ENCODE measurements at places on chromosomes 12 and 14. TPM values are rescaled to one million over a fixed set of nuclear protein-coding genes. Genes with fewer than 3 reads are reported as not detected.

Gene GMFB
- total RNA-seq, result 56.5 TPM

Gene NKX2-1
- total RNA-seq, result not detected

Gene TBX5
- total RNA-seq, result not detected

Gene SIRT4
- 1.3 TPM for total RNA-seq

Gene BICDL1
- not detected for total RNA-seq

Gene CCDC196
- total RNA-seq, result not detected

Gene NT5DC3
- 3.2 TPM for total RNA-seq

Gene MYF6
- not detected for total RNA-seq

Gene SSTR1
- total RNA-seq, result 1.9 TPM

All from epithelial cell of umbilical artery (primary cell).